ENCODE measurements at places on chromosomes 6 and 20.
A peak's percentile ranks its signal among the peaks of the same experiment; 100 is the strongest.

- DNase-seq, result no peak
Measured at GRCh38 chr6:139882977-139883728, 508.7 kb upstream of the CITED2 start.

- DNase-seq, result peak; percentile 71
Measured at GRCh38 chr20:50165684-50166554, 12.4 kb upstream of the PEDS1 start.

GRCh38 chr6:53065266-53066076 lies at the start of gene FBXO9:
FBXO9 (plus strand) TSS chr6:53065404; CDS start chr6:53065790, 386 bp downstream.
- peak; percentile 67 for DNase-seq

DNA sequence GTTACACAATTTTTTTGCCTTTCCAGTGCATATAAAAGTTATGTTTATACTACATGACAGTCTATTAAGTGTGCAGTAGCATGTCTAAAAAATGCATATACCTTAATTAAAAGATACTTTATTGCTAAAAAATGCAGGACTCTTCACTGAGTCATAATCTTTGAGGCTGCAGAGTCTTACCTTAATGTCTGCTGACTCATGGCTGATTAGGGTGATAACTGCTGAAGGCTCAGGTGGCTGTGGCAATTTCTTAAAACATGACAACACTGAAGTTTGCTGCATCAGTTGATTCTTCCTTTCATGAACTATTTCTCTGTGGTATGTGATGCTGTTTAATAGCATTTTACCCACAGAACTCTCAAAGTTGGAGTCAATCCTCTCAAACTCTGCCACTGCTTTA lies 19.1 kb downstream of the ZSCAN23 start:
- no peak for DNase-seq

DNA sequence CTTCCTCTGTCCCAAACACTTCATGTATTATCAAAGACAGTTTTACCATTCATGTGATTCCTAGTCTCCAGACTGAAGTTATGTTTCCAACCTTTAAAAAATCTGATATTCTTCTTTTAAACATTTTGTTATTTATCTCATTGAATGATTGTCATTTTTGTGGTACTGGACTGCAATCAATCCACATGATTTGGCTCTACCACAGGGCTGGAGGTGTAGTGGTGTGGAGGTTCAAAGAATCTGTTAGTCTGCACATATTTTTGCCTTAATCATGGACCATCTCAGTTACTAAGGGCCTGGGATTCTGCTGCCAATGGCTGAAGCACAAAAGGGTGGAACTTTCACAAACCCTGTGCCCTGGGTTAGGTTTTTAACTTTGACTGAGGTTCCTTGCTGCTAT lies 164.1 kb upstream of the JAG1 start:
- DNase-seq, result no peak

GRCh38 chr20:40491009-40491590 lies 197.9 kb downstream of the MAFB start:
- no peak for DNase-seq

DNA sequence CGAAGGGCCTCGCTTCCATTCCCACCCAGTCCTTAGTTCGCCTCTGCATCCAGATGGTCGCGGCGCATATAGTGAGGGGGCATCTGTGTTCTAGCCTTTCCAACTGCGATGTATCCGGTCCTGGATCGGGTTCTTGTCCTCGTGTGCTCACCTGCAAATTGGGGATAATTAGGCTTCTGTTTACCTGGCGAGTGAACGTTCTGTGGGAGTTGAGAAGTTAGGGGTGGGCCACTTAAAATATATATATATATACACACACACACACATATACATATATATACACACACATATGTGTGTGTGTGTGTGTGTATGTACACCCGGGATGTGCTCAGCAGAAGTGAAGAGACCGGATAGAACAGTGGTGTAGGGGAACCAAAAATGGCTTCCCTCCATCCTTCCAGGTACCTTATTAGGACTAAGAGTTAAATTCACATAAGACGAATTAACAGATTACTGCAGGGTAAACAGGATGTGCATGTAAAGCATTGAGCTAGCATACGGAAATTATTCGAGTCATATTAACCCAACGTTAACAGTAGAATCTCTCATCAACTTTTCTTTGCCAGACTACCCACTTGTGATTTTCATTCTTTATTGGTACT lies 537 bp downstream of the CSTF1 start:
- no peak for DNase-seq

DNA sequence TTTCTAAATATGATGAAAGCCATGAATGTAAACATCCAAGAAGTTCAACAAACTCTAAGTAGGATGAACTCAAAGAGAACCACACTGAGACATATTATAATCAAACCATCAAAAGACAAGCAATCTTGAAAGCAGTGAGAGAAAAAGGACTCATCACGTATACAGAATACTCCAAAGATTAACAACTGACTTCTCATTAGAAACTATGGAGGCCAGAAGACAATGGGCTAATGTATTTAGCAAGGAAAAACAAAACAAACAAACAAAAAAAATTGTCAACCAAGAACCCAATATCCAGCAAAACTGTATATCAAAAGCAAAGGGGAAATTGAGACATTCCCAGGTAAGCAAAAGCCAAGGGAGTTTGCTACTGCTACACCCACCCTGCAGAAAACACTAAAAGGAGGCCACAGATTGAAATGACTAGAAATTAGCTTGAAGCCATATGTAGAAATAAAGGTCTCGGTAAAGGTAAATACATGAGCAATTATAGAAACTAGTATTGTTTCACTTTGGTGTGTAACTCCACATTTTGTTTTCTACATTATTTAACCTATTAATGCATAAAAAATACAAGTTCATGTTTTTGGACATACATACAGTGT lies 301.1 kb upstream of the QKI start:
- DNase-seq, result no peak

DNA sequence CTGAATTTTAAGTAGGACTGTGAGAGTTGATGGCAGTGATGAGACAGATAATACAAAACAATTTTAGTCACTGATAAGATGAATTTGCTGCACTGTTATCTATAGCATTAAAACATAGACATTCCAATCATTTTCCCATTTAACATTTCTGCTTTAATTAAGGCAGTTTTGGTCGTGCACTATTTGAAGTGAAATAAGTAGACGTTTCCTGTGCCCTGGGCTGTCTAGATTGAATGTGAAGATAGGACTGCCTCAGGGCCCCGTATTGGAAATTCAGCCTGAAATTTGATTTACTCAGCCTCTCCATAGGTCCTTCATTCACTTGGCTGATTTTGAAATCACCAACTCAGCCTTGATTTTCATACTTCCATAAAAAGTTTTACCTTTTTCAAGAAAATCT lies 48.3 kb downstream of the ARID1B start:
- DNase-seq, result no peak

- no peak for DNase-seq
Measured at GRCh38 chr20:5316188-5317158, at the start of gene PROKR2. PROKR2 (minus strand) TSS chr20:5316954; CDS start chr20:5314369, 2,585 bp downstream.

DNA sequence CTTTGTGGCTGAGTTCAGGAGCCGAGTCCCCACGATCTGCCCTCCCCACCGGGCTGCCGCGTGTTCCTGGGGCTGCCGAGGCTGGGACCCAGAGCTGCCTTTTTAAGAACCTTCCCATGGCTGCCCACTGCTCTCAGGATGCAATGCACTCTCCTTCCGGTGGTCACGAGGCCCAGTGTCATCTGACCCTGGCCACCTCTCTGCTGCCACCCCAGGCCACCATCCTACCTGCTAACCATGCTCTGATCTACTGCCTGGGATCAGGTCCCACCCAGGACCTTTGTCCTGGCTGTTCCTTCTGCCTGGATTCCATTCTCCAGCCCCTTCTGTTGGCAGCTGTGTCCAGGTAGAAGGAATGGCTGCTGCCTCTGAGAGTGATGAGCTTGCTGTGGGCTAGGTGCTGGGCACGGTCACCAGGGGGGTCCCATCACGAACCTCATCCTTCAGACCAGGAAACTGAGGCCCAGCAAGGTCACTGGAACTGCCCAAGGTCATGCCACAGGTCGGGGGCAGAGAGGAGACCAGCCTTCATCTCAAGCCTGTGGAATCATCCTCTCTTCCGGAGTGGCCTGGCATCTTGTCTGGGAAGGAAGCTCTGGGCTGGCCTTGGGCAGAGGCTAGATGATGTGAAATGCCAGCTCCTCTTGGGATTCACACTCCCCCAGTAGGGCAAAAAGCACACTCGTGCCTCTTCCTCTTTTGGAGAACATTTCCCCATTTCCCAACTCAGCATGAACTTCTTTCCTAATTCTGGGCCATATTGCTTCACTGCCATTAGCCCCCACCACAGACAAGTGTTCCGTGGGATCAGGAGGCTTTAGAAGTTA lies 20.5 kb downstream of the PCK1 start:
- DNase-seq, result no peak

GRCh38 chr6:47075741-47076421 lies 33.7 kb upstream of the ADGRF1 start:
- DNase-seq, result no peak

DNA sequence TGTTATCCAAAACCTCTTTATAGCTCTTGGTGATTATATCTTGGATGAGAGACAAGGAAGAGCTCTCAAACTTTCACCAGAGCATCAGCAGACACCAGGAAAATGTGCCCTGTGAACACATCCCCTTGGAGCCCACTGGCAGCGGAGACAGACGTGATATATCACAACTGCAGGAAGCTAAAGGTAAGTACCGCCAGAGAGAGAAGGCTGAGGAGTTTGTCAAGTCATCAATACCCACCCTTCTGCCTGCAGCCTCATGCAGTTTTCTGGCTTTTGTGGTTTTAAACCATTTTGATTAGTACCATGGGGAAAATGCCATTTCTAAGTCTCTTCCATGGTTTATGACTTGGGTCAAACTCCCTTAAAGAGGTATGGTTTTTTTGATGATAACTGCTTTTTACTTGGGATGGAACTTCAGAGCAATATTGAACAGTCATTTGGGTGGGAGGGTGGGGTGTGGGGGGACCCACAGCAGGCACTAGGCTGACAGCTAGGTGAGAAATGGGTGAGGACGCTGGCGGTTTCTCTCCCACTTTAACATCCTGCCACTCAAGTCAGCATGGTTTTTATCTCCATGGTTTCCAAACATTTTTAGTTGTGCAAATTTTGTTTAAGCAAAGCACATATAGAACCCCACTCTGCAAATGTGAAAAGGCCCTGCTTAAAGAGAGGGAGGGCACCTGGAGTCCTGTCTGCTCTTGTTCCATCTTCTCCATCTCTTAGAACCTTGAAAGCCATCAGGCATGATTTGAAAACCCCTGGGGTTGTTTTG lies 108.4 kb downstream of the SCML4 start:
- DNase-seq, result no peak

DNA sequence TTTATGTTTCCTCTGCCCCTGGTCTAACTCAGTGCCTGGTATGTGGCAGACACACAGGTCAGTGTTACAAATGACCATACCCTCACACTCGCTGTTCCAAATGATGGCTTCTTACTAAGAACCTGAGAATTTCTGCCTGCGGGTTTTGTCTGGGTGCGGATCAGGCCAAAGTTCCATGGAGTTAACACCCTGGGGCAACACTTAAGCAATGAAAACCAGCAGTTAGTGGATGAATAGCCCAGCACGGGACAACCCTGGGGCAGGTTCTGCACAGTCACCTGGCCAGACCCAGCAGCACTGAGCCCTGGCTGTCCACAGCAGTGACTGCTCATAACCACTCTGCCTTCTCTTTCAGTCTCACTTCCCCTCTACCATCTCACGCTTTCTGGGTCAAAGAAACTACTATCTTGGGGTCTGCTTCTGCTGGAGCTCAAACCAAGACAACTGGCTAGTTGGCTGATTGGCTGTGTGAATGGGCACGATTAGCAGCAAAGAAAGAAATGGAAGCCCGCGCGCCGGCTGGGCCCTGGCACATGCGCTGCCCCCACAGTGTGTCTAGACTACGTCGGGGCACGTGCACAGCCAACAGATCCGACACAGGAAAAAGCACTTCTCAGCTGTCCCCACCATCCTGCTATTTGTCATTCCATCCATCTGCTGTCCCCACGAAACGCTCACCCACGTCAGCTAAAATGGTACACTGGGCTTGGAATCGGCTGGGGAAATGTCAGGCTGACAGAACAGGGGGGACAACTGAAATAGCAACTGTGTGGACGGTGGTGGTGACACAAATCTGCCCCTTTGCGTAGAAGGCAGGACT lies 36.6 kb downstream of the MGME1 start:
- no peak for DNase-seq

GRCh38 chr20:36777167-36777566 lies 3.6 kb upstream of the DSN1 start:
- DNase-seq, result no peak

GRCh38 chr20:39248171-39248861 lies 286.2 kb downstream of the DHX35 start:
- DNase-seq, result no peak

- no peak for DNase-seq
Measured at GRCh38 chr6:169859978-169860703, 108.7 kb downstream of the ERMARD start.

DNA sequence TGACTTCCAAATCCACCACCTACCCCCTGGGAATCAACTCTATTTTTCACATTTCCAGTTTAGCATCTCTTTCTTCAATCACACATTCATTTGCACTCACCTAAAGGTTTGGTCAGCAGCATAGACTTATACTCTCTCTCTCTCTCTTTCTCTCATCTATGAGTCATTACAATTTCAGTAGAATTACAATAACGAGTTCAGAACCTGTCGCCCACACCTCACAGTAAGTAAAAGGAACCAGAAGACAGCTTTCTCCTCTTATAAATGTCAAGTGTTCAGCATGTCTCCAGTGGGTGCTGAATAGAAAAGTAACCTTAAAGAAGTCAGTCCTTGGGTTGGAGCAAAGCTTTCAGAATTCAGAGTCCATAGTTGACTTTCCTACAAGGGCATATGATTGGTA lies 1.1 kb upstream of the PHACTR1 start:
- DNase-seq, result no peak

- DNase-seq, result no peak
Measured at GRCh38 chr6:100099189-100100074, 105.4 kb upstream of the MCHR2 start.

DNA sequence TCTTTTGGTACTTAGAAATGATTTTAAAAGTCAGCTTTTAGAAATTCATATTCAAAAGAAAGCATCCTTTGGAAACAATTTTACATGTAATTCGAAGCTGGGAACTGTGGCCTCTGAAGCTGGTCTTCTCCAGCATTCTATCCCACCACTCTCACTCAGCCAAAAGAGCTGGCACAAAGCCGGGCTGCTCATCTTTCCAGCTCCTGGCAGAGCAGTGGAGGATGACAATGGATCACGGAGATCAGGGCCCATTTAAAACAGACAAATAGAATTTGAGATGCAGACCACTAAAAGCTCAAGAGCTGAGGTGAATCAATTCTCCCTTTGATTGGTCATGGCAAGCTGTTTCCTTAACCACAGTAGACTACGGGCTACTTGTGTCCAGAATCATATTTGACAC lies 60.6 kb downstream of the OTOR start:
- DNase-seq, result no peak

- DNase-seq, result no peak
Measured at GRCh38 chr20:11130554-11131166, 456.9 kb upstream of the JAG1 start.

- DNase-seq, result no peak
Measured at GRCh38 chr6:48397887-48398286, 286.9 kb upstream of the PTCHD4 start.

GRCh38 chr6:36605143-36605542 lies 11.0 kb downstream of the SRSF3 start:
- DNase-seq, result no peak

Data from activated naive CD4-positive, alpha-beta T cell (primary cell).